Dorsolateral prefrontal cortex (tissue), 122 donors: ENCODE measurements at places on chromosomes 13 and 19.

DNA sequence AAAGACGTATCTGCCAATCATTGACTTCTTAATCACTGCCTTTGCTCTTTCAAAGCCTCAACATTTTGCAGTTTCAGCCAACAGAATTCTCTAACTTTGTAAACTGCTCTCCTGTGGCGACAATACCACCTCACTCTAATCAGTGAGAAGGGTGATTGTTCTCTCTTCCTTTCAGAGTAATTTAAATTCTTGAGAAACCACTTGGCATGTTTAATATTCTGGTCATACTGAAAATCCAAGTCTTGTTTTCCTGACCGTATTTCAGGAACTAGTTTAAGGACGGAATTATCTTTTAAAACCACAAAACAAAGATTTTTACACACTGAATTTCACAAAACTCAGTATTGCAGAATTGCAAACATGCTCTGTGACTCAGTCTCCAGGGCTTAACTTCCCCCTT, 5.2 kb upstream of the CDC16 start:
- DNase-seq = no peak

- DNase-seq = no peak
These were observed 216.4 kb downstream of the DLEU7 start for GRCh38 chr13:50627111-50627510.

GRCh38 chr13:74171641-74172040, 37.4 kb upstream of the KLF12 start:
- DNase-seq = no peak

- no peak for DNase-seq
These were observed 105.4 kb downstream of the WDFY2 start for GRCh38 chr13:51689663-51689996.

DNA sequence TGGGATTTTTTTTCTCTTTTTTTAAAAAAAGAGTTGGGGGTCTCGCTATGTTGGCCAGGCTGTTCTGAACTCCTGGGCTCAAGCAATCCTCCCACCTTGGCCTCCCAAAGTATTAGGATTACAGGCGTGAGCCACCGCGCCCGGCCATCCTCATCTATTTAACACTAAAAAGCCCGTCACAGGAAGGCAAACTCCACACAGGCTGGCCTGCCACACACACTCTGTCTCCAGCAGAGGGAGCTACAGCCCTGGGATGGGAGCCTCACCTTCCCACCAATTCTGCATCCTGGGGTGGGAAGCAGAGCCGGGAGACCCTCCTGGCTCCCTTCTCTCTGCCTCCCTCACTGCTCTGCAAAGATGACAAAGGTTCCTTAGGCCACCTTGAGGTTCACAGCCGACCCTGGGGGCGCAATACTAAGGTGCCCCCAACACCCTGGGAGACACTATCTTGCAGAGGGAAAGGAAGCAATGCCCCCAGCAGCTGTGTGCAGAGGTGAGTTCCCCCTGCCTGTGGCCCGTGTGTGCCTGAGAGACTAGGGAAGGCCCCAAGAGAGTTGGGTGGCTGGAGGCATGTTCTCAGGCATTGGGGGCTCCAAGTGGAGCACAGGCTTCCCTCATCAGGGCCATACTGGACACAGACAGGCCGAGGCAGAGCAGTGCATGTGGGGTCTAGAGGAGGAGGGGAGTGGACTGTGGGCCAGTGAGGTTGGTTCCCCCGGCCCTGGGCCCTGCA, 27.4 kb upstream of the TIMM44 start:
- peak; percentile 48 for DNase-seq

GRCh38 chr19:32404213-32404932, 1.2 kb upstream of the DPY19L3 start:
- no peak for DNase-seq

- DNase-seq = no peak
These were observed 260.0 kb downstream of the COG6 start for GRCh38 chr13:39915418-39915817.

DNA sequence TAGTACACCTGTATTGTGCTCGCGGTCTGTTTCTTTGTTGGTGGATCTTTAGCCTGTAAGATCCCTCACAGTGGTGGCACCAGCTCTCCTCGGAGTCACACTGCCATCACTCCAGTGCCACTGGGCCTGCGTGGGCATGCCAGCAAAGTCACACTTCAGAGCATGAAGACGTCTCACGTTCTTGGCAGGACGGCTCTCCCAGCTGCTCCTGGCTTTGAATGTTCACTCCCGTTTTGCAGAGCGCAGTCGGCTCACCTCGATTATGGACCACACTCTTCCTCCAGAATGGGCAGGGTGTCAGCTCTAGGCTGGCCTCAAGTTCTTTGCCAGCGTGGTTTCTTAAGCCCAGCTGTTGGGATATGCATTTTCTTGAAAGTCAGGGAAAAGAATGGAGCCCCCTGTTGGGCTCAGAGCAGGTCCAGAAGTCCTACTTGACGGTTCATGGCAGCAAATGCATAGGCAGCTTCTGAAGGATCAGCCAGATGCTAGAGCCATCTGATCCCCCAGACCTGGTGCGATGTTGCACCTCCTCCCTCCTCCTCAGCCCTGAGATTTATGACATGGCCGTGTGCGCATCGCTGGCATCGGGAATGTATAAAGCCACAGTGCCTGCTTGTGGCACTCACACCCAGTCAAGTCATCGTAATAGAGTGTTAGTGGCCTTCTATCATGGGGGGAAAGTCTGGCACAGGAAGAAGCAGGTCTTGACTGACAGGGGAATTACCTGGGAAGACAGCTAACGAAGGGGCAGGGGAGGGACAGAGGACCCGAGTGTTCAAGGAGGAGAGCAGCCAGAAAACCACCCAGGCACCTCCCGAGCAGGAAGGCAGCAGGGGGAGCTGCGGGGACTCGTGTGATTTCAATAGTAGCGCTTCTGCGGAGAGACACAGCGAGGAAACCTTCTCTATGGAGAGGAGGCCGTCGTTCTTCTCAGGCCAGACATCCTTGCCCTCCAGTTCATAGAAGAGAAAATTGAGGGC, 40.2 kb upstream of the NPAS1 start:
- DNase-seq = no peak

- peak; percentile 65 for DNase-seq
These were observed at the start of gene SLC25A23 for GRCh38 chr19:6459262-6460098. TSS of gene SLC25A23 (minus strand) at chr19:6459792. CDS start at chr19:6459628, 164 bp downstream.

GRCh38 chr13:73778242-73778864, 355.9 kb downstream of the KLF12 start:
- DNase-seq = no peak

- DNase-seq = no peak
These were observed 431.8 kb upstream of the SGCG start for GRCh38 chr13:22748866-22749577.

DNA sequence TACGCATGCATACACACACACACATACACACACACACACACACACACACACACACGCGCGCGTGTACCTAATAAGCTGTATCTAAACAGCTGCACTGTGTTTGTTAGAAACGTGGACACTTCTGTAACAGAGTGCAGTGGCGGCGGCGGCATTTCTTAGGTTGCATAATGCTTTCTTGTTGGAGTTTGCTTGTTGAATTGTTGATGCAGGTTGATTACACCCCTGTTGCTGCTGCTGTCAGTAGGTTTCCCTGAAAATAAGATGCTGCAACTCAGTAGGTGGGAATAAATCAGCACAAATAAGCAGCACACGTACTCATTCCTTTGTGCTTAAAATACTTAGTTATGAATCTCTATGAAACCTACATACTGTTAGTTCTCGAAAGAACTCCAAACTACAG, 479.2 kb downstream of the LIG4 start:
- DNase-seq = no peak

- DNase-seq = no peak
These were observed 2.1 kb upstream of the ERFL start for GRCh38 chr19:41930322-41930722.
